Stimulated activated CD4-positive, alpha-beta T cell treated with anti-CD3 and anti-CD28 coated beads, Interleukin-15, amount 100 ng/mL, for 48 hours (primary cell): ENCODE measurements at places on chromosomes 1 and 21.

DNA sequence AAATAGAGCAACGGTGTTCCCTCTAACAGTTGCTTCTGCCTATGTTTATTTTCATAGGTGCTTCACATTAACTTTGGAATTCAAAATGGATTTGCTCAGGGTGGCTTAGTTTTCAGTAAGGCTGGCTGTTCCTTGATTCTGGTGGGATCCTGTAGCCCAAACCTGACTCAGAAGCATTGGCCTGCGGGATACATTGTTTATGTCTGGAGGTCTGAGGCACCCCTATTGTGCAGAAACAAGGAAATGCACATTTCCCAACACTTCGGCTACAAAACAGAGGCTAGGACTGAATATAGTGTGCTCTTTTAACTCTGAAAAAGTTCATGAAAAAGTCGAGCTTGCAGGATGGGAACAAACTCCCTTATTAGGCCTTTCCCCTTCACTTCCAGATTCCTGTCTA lies 133.8 kb upstream of the F3 start:
- no peak for DNase-seq

DNA sequence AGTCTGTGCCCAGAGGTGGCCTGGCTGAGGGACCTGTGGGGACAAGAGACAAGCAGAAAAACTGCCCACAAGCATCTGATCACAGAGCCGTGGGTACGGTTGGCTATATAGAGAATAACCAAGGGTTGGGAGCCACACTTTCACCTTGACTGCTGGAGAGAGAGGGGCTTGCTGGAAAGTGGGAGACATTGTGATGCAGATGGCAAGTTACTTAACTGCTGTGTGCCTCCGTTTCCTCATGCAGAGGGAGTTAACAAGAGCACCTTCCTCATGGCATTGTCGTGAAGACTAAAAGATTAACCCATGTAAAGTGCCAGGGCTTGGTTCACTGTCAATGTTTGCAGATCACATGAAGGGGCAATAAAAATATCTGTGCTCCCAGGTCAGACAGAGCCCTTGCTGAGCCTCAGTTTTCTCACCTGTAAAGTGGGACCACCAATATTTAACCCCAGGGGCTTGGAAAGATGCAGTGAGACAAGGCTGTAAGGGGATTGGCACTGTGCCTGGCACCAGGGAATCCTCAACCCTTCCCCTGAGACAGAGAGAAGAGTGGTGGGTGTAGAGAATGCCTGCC lies 52.8 kb downstream of the SDC3 start:
- DNase-seq, result no peak

DNA sequence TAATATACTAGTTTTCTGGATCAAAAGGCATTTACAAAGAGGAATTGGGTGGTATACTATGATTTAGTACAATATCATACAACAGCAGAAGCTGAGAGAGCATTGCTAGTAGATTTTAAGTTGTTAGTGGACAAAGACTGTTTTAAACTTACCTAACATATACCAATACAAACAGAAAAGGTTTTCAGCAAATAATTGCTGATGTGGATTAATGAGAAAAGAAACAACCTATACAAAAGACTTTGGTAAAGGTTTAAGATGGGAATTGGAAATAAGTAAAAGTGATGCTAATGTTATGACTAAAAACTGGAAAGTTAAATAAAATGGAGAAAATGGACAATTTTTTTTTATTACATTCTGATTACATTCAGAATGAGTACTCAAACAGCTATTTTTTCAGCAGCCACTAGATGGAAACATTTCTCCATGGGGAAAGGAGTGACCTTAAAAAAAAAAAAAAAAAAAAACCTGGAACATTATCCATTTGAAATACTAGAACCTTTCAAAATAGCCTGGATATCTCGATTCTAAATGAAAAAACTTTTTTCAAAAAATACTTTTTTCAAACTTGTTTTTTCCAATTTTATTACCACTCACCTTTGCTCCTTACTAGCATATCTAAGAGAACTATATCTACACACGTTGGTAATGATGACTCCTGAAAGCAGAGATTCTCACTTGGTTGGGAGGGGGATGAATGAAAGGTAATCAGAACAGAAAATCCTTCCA lies 55.4 kb downstream of the EPRS1 start:
- no peak for DNase-seq

DNA sequence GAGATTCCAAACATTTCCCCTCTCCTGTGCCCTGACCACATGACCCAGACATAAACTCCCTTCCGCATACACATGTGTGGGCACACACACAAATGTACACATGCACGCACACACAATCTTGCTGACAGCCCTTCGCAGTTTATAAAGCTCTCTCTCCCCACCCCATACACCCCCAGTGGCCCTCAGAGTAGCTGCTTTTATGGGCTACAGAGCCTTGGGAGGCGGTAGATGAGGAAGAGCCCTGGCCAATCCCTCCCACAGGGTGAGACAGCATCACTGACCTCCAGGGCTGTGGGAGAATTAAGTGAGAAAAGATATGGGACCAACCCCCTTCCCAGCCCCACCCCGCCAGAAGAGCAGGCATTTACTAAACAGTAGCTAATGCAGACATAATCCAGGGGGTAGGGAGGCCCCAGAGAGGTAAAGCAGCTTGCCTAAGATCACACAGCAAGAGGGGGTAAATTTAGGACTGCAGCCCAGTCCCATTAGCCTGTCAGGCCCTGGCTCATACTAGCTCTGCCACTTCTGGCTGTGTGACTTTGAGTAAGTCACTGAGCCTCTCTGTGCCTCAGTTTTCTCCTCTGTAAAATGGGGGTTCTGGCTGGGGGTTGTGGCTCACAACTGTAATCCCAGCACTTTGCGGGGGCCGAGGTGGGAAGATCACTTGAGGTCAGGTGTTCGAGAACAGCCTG lies 5.1 kb downstream of the SDC3 start:
- DNase-seq, result no peak

DNA sequence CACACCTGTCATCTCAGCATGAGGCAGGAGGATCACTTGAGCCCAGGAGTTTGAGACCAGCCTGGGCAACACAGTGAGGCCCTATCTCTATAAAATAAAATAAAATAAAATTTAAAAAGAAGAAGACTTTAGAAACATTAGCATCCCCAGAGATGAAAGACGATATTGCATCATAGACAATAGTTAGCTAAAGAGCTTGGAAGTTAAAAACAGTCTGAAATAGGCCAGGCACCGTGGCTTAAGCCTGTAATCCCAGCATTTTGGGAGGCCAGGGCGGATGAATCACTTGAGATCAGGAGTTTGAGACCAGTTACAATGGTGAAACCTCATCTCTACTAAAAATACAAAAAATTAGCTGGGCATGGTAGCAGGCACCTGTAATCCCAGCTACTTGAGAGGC lies 59.3 kb downstream of the RIMS3 start:
- no peak for DNase-seq

DNA sequence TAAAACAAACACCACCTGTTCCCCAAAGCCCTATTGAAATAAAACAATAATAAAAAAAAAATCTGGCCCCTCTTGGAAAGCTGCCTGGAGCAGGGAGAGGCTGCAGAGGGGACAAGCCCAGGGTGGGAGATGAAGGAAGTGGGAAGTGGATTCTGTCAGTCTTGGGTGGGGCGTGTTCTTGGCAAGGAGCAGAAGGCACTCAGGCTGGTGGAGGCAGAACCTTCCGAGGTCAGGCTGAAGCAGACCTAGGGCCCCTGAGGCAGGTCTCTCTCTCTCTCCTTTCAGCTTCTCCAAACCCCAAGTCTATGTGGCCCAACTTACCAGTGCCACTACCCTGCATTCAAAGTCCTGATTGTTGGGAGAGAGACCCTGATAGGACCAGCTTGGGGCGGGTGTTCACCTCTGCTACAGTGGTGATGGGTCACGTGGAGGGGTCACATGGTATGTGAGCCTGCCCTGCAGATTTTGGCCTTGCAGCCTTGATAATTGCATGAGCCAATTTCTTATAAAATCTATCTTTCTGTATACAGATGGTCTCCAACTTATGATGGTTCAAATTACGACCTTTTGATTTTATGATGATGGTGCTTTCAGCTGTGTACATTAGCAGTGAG lies 145.4 kb upstream of the C1orf174 start:
- DNase-seq, result no peak

- DNase-seq, result no peak
These were observed 15.5 kb downstream of the SAMSN1 start for GRCh38 chr21:14530592-14530991.

DNA sequence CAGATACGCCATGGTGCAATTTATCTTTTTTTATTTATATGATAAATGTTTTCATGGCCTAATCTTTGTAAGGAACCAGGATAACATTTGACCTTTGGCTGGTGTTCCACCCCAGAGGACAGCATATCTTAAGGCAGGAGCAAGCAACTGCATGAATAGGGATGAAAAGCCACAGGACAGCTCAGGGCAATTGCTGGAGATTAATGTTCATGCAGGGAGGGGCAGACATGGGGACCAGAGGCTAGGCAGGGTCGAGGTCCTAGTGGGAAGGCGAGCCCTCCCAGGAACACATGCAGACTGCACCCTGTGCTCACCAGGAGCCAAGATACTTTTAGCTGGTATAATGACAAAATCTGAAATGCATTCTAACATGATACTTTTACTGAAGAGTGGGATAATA lies 74.4 kb upstream of the HAO2 start:
- DNase-seq, result no peak

DNA sequence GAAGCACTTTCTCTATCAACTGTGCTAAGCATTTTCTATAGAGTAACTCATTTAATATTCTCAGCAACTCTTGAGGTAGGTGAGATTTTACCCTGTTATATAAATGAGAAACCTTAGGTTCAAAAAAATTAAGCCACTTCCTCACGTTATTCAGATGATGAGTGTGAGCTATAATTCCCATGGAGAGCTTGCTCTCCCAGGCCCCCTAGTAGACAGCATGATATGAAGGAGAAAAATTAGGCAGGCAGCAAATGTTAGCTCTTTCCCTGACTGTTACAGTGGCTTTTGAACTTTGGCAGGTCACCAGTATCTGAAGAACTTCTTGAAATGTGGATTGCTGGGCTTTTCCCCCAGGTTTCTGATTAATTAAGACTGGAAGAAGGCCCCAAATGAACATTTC lies 753.1 kb downstream of the NCAM2 start:
- DNase-seq, result no peak
